ENCODE measurements at places on chromosomes 6 and 20.
A peak's percentile ranks its signal among the peaks of the same experiment; 100 is the strongest.

DNA sequence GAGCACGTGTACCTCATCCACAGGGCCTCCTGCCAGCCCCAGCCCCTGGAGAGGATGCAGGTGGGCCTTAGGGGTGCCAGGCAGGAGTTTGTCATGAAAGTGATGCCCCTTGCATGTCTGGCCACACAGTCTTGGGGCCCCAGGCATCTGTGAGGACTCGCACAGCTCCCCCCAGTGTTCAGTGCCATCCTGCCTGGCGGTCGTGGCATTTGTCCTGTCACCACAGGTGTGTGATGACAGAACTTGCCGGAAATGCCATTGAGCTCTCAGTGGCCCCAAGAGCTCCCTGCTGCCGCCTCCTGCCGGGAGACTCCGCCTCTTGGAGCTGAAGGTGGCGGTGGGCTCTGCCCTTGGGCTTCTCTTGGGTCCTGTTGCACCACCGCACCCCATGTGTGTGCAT lies 30.6 kb upstream of the ADRM1 start:
- no peak for DNase-seq

DNA sequence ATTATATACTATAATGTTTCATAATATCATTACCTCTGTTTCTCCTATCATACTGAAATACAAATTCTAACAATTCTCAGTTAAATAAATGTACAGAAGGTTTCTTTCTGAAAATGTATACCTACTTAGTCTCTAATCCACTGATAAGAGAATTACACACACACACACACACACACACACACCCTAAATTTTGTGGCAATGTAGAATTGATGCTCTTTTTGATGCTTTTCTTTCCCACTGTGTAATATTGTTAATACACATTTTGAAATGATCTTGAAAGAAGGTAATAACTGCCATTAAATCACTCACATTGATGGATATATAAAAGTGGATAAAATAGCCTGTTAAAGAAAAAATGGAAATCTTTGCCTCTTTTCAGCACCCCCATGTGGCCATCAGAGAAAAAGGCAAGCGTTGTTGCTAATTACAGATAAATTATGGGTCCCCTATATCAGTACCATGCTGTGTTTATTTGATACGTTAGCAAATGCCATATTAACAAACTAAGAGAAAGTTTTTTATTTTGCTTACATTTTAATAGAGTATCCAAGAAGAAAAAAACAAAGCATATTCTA lies 76.6 kb upstream of the VGLL2 start:
- no peak for DNase-seq

GRCh38 chr6:53673162-53673727 lies 7.7 kb upstream of the KLHL31 start:
- no peak for DNase-seq

DNA sequence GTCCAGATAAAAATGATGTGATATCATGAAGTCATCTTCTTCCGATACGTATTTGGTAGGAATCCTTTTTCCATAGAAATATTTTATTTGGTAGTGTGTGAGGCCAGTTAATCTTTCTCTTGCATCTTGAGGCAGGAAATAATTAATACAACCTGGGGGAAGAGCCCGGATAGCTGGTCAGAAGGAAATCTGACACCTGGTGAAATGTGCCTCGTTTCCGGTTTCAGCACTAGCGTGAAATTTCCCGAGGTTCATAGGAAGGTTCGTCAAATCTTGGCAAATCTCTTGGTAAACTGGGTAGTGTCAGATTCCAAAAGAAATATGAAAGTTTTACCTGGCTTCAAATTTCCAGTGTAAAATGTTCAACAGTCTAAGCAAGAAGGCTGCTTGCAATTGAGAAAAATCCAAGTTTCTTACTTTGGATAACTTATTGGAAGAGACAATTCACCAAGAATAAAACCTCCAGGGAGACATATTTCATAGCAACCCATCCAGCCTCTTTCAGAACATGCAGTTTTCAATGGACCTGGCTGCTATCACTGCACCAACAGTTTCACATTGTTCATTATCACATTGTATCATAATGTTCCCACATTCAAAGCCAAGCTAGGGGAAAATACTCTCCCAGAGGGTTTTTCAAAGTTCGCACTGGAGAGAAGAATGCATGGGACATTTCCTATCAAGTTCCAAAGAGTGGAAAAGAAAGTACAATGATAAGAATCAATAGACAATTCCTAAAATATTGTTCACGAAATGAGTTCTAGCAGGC lies 454.5 kb upstream of the CITED2 start:
- DNase-seq = no peak

DNA sequence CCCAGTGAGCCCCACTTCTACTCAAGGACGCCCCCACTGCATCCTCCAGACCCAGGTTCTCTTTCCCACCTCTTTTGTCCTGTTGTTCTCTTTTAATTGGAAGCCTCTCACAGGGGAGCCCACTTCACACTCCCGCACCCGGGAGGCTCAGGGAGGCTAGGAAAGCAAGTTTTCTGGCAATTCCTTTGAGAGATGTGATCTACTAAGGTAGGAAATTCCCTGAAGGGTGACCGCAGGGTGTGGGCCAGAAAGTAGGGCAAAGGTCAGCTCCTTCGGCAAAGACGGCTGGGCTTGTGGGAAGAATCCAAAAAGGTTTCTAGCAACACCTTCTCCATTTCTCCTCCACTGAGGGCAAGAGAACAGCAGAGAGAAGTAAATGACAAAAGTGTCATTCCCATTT lies 98.1 kb upstream of the PTPN1 start:
- no peak for DNase-seq

GRCh38 chr6:36636687-36637418 lies 41.7 kb upstream of the CDKN1A start:
- DNase-seq = no peak

DNA sequence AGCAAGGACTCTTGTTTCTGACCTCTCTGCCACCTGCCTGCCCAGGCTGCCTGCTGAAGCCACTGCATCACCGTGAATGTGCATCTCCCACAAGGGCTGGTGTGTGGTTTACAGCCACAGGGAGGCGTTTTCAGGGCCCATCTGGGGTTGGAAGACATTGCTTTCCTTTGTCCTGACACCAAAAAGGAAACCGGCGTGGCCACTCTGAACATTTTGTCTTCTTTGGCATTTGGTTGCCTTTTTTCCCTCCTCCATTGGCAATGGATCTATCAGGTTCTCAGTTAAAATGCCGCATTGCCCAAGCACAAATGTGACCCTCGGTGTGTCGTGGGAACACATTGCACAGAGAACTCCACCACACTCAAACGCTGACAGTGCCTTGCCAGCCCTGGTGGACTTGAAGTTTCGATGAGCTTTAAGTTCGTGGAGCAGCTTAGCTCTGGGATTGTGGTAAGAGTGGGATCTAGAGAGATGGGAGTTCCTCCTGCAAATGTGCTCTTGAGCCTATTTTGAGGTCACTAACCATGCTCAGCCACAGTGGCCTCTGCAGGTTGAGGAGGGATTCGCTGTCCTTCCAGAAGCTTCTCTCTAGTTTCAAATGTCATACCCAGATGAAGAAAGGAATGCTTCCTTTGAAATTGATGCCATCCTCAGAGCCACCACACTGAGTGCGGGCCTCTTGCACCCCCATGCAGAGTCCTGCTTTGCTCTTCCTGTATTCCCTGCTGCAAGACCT lies 14.8 kb upstream of the PCK1 start:
- DNase-seq = no peak

DNA sequence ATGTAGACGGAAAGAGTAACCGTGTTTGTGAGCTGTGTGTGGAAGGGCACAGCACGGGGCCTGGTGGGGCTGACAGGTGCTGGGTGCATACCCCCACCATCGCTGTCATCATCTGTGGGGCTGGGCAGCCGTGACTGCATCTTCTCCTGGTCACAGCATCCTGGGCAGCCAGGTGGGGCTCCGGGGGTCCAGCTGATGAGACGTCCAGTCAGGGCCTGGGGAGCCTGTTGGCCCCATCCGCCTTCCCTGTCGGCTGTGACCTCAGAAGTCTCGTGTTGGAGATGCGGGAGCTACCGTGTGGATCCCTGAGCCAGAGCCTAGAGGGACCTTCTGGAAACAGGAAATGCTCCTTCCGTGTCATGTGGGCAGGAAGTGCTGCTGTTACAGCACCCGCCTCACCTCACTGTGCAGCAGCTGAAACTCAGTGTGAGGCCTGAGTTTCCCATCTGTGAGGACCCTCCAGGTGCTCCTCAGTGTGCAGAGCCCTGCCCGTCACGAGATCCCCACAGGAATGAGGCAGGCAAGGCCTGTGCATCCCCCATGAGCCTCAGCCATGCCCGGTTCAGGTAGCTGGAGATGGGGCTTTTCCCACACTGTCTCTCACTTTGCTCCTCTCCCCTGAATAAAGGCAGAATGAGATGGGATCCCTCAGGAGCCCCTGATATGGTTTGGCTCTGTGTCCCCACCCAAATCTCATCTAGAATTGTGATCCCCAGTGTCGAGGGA lies 108.7 kb downstream of the ERMARD start:
- no peak for DNase-seq

DNA sequence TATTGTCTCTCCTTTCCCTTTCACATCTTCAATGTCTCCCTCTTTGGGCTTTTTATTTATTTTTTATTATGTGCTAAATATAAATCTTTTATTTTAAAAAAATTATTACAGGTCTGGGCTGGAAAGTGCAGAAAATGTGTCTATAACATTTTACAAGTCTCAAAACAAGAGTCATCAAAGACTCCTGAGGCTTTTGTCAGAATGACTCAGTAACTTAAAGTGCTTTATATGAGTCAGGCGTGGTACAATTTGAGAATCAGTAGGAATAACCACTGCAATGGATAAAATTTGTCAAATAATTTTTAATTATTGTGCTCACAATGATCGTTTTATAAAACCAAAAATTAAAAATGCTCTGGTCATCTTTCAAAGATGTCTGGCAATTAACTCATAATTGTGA lies 193.9 kb downstream of the MMUT start:
- no peak for DNase-seq

GRCh38 chr6:87645080-87645479 lies 55.1 kb downstream of the ORC3 start:
- no peak for DNase-seq

GRCh38 chr6:24836109-24836508 lies 37.4 kb upstream of the ARMH2 start:
- DNase-seq = no peak

- no peak for DNase-seq
Observed at GRCh38 chr20:10315138-10315537, 96.5 kb downstream of the SNAP25 start.

DNA sequence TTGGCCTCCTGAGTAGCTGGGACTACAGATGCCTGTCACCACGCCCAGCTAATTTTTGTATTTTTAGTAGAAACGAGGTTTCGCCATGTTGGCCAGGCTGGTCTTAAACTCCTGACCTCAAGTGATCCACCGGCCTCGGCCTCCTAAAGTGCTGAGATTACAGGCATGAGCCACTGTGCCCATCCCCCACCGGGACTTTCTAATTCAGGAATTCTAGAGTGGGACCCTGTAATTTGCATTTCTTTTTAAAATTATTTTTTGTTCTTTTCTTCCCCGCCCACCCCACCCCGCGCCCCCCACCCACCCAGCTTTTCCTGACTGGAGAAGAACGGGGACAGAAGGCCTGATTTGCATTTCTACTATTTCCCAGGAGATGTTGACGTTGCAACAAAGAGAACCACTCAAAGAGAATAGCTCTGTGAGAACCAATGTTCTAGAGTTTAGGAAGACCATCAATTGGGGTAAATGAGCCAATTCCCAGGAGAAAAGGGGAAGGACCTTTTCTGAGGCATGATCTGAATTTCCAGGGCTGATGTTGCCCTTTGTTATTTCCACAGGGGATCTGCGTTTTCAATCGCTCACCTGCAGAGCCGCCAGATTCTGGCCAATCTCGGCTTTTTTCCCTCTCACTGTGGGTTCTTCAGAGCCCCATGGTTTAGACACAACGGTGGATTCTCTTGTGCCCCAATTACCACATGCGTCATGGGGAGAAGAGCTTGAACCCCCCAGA lies 33.2 kb upstream of the TFAP2C start:
- DNase-seq = no peak

DNA sequence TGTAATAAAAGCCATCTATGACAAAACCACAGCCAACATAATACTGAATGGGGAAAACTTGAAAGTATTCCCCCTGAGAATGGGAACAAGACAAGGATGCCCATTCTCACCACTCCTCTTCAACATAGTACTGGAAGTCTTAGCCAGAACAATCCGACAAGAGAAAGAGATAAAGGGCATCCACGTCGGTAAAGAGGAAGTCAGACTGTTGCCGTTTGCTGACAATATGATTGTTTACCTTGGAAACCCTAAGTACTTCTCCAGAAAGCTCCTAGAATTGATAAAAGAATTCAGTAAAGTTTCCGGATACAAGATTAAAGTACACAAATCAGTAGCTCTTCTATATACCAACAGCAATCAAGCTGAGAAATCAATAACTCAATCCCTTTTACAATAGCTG lies 14.0 kb upstream of the RUNX2 start:
- no peak for DNase-seq

DNA sequence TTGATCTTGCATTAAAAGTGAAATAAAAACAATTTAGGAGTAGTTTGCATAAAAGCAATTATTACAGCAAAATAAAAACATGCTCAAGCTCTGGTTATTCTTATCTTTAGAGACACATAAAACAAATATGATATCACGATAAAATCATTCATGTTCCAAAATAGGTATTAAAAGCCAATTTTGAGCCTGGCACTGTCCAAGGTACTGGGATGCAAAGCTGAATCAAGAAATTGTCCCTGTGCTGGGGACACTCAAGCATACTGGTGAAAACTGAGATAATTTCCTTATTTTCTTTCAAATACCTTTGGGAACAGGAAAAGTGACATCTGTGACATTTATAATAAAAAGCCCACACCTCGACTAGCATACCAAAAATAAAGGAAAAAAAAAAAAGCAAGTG lies 931 bp upstream of the MTCL3 start:
- no peak for DNase-seq

- no peak for DNase-seq
Observed at GRCh38 chr20:18323705-18324104, 35.4 kb downstream of the ZNF133 start.

DNA sequence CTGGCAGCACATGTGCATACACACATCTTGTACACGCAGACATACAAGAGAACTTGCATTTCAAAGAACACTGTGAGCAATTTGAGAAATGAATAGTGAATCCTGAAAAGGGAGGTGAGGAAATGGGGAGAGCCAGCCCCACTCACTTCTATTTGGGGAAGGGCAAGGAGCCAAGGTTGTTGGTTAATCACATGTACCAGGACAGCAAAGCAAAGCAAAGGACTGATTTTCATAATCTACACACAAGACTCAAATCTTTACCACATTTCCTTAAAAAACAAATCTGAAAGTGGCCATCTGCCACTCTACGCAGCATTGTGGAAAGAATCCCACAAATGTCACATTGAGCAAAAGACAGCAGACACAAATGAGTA lies 35.0 kb upstream of the KIF16B start:
- DNase-seq = no peak

DNA sequence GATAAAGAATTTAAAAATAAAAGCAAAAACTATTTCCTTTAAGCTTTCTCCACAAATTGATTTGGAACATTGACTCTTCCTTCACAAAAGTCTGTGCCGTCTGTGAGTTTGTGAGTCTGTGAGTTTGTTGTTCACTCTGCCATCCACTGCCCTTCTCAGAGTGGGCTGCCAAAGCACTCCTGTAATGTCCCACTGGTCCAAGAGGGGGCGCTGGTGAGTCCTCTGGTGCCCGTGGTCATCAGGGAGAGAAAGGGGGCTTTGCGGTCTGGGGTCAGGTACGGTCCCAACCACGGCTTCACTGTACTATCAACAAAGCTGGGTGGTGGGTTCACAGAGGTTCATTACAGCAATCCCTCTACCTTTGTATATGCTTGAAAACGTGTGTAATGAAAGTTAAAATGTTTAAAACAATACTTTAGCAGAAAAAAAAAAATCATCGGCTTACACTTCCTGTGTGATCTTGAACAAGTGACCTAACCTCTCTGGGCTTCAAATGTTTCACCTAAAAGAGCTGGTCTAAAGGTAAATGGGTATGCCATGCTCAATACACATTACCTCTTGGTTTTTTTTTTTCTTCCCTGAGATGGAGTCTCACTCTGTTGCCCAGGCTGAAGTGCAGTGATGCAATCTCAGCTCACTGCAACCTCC lies 5.6 kb upstream of the ANKRD60 start:
- DNase-seq = peak; percentile 42

Measured in progenitor cell of endocrine pancreas (in vitro differentiated cells).